ENCODE measurements at places on chromosomes 4 and X.

GRCh38 chrX:20284992-20285391 lies 18.3 kb upstream of the RPS6KA3 start:
- no peak for DNase-seq

DNA sequence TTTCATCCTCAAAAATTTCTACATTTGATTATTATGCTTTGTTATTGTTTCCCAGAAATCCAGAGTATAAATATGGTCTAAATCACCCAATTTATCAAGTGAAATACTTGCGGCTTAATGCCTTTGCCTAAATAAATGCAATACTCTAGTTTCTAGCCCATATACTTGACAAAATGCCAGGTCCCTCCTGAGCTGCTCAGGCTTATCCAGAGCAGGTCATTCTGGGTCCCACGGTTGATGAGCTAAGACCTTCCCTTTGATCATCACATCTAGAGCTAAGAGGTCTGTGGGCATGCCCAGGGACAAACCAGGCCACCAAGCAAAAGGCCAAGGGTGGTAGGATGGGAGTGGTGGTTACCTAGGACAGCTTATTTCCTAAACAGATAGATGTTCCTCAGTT lies 180.1 kb downstream of the SMIM20 start:
- DNase-seq, result no peak

GRCh38 chr4:110250023-110250387 lies 51.6 kb upstream of the ELOVL6 start:
- peak; percentile 23 for DNase-seq

DNA sequence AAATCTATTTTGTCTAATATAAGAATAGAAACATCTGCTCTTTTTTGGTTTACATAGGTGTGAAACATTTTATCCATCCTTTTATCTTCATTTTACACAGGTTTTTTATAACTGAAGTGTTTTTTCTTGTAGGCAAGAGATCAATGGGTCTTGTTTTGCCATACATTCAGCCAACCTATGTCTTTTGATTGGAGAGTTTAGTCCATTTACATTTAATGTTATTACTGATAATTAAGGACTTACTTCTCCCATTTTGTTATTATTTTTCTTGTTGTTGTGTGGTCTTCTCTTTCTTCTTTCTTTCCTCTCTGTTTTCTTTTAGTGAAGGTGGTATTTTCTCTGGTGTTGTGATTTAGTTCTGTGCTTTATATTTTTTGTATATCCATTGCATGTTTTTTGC lies 785.3 kb downstream of the ARAP2 start:
- no peak for DNase-seq

DNA sequence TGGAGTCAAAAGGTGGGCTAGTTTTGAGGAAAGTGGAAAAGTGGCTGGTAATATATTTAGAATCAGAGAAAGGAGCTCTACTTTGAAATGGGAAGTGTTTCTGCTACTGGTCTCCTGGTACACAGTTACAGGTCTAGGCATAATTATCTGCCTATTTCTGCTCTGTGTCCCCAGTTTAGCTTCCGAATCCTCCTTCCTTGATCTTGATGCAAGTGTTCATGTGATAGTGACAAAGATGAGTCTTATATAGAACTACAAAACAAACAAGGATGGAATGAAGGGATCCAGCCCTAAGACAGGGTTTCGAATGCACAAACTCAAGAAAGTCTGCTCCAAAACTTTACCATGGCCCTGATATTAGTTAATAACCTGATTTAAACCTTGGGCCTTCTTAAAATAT lies 580.2 kb downstream of the INPP4B start:
- no peak for DNase-seq
